ENCODE measurements at places on chromosomes 1 and 21.
A peak's percentile ranks its signal among the peaks of the same experiment; 100 is the strongest.

- DNase-seq, result no peak
Observed at GRCh38 chr1:172605641-172606040, 53.3 kb upstream of the FASLG start.

DNA sequence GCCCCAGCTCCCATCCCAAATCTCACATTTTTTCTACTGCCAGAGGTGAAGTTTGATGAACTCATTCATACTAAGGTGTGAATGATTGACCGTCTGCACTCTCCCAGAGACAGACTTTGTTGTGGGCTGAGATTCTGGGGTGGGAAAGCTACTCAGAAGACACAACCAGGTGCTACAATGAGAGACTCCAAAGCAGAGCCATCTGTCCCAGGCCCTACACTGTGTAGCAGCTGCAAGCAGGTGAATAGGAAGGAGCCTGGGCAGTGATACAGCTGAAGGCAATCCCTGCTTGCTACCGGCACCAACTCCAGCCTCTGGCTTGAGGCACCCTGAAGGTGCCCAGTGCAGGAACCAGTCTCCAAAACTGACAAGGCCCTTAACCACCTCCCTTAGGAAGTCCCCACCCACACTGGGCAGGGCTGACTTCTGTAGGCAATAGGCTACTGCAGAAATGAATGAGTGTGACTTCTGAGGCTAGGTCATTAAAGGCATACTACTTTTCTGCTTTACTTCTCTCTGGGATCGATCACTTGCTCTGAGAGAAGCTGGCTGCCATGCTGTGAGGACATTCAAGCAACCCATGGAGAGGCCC lies 79.7 kb upstream of the RUNX3 start:
- DNase-seq, result no peak

DNA sequence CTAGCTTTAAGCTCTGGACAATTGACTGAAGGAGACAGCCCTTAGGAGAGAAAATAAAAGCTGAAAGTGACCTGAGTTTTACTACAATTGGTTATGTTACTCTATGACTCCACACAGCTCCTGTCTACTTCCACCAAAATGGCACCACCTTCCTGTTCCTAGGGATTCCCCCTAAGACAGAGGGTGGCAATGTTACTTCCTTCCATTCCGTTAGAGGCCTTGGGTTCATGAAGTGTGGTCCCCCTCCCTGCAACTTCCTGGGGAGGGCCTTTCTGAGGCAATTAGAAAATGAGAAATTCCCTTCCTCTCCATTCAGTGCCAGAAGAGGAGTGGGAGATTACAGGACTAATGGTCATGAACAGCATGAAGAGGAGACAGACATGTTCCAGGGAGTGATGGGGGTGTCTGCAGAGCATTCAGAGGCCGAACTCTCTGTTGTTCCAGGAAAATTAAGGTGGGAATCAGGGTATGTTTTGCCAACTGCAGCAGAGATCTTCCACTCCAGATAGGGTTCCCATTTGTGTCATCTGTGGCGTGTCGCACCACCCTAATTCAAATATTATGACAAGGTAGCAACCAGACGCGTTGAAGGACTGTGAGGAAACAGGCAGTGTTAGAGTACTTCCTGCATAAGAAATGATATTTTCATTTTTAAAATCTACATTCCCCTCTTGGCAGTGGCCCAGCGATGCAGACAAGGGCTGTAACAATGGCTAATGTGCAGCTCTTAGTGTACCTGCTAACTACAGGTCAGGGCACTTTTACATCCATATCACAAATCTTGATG lies 53.1 kb upstream of the TRIM67 start:
- no peak for DNase-seq

DNA sequence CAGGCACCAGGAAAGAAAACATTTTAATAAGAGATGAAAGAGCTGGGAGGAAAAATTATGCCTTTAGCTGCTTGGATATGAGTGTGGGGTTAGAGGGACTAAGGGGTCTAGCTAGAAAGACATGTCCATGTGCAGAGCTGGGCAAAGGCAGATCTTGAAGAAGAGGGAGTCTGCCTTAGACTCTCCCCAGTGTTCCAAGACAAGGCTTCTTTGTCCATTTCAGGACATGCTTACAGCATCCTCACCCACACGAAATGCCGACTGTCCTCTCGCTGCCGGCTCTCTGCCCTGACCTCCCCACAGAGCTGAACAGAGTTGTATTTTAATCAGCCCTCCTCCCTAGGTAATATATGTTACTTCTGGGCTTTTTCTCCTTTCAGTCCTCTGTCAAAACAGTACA lies 100.7 kb upstream of the ATP1B1 start:
- DNase-seq, result no peak

DNA sequence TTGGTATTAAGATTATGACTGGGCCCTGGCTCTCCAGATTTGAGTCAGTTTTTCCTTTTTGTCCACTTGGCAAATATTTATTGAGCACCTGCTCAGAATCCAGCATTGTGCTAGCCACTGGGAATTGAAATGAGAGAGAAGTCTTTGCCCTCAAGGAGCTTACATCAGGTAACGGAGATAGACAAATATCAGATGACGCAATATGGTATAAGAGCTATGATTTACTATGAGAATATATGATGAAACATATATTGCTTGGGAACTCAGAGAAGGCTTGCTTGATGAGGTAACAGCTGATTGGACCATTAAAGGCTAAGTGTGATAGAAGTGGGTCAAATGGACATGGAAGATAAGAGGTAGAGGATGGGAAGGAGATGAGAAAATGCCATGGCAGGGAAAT lies 41.0 kb upstream of the GPR88 start:
- DNase-seq, result no peak

GRCh38 chr1:173426057-173426456 lies 51.1 kb upstream of the PRDX6 start:
- DNase-seq, result no peak

GRCh38 chr1:232657426-232658005 lies 27.6 kb upstream of the SIPA1L2 start:
- peak; percentile 6 for DNase-seq

GRCh38 chr21:41112740-41113692 lies 54.9 kb upstream of the BACE2 start:
- peak; percentile 98 for DNase-seq

- no peak for DNase-seq
Observed at GRCh38 chr1:226915672-226915995, 24.5 kb upstream of the COQ8A start.

DNA sequence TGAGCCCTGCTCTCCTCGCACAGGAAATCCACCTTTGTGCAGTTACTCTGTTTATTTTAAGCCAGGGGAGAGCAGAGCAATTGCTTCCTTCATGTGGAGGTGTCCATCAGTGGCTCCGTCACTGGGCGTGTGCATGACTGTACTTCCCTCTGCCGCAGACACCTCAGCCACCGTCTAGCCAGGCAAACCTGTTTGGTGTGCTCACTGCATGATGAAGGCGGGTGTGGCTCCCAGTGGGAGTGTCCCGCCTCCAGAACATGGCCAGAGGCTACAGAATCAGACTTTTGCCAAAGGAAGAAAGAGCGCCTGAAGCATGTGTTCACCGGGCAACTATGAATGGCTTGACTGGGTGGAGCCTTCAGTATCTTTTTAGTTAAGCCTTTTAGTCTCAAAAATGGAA lies 26.1 kb upstream of the LAMC2 start:
- no peak for DNase-seq

DNA sequence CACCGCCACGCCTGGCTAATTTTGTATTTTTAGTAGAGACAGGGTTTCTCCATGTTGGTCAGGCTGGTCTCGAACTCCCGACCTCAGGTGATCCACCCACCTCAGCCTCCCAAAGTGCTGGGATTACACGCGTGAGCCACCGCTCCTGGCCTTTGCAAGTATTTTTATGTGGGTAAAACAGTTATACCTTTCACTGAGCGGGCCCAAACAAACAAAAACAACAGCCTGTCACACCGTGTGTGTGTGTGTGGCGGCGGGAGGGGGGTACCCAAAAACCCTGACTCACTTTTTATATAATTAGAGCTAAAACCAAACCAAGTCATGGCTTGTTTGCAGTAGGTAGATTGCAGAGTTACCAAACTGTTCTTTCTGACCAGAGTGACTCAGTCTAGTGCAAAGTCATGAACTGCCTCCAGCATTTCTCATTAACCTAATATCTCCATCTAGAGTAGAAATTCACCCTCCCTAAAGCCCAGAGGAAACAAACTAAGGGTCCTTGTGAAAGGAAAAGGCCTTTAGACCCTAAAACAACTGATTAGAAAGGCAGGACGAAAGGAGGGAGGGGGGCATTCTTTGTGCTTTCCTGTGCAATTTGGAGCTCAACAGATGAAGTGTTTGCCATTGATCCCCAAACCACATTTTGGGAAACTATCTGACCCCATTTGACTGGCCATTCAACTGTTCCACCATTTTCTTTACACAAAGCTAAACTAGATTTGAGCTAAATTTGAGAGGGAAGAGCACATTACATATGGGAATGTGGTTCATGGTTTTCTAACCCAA lies 181.0 kb downstream of the DHRS3 start:
- DNase-seq, result peak; percentile 68

DNA sequence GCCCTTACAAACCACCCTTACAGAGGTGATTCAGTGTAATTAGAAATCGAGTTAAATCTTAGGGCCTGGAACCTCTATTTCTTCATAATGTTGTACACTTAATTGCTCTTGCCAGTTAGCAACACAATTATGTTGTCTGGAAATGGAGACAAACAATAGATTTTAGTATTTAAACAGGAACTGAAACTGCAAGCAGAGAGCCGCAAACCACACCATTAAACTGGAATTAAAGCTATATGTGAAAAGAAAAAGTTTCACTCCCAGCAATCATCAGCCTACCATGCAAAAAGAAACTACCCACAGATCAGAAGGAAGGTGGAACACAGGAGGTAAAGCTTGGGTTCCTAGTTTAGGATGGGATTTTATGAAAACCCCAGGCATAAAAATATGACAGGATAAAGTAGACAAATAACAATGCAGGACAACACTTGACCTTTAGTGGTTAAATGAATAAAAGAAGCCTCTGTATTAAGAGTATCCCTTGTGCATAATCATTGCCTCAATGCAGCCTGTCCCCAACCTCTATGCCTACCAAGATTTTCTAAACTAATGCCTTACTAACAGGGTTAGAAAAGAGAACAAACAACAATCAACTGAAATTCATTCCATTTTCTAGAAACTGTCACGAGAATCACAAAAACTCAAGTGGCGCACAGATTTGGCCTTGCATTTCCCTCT lies 304.3 kb upstream of the ESRRG start:
- no peak for DNase-seq

DNA sequence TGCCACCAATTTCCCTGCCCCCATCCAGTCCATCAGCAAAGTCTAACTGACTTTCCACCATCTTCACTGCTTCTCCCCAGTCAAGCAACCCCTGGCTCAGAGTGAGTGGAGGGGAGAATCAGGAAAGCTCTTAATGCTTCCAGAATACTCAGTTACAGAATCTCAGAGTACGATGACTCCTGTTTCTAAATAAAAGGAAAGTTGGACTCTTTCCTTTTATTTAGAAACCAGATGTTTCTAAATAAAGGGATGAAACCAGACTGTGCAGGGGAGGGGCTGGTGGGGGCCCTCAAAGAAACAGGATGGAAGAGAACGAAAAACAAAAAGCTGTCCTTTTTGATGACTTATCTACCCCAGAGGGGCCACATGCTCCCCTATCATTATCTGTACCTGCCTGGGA lies 85.2 kb upstream of the PPM1J start:
- no peak for DNase-seq

GRCh38 chr21:41612674-41613532 lies 104.9 kb upstream of the TMPRSS2 start:
- DNase-seq, result peak; percentile 100

DNA sequence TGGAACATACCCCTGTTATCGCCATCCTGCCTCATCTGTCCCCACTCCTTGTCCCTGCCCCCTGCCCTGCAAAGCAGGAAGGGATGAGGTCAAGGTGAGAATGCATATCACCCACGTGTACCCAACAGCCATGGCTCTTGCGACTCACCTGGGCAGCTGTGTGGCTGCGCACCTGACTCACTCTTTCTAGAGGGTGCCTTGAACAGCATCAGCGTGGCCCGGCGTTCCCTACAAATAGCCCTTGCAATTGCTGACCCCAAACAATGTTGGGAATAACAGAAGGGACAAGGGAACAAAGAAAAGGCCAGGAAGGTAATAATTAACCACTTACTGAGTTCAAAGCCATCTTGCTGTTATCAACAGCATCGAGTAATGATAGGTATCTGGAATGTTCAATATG lies 10.2 kb downstream of the TMPRSS2 start:
- no peak for DNase-seq

GRCh38 chr21:17818186-17819113 lies 706 bp downstream of the C21orf91 start:
- DNase-seq, result peak; percentile 20

DNA sequence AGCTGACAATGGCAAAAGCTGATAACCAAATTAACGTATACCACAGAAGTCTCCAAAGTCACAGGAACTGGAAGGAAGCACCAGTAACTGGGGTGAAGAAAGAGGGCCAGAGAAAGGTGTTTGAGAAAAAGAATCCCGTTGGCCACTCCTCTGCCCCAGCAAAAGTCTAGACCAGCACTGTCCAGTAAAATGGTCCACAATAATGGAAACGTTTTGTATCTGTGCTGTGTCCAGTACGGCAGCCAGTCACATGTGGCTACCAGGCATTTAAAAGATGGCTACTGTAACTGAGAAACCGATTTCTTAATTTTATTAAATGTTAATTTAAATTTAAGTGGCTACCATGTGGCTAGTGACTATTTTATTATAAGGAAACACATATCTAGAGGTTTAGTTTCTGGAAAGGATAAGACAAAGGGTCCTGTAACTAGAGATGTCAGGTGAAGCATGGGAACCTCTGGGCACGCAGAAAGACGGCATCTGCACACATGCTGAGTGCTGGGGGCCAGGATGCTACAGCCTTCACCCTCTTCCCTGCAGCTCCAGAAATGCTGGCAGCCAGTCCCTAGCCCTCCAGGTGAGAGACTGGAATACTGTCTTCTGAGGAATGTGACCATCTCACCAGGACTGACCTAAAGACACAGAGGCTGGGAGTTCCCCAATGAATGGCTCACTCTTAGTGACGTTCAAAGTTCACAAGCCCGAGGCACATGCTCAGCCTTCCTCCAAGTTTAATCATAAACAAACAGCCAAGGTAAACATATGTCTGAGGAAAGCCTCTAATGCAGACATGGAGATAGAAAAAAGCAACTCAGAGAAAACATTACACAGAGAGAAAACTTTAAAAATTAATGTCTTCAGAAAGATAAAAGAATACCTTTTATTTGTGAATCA lies 50.7 kb downstream of the JAK1 start:
- DNase-seq, result peak; percentile 29

DNA sequence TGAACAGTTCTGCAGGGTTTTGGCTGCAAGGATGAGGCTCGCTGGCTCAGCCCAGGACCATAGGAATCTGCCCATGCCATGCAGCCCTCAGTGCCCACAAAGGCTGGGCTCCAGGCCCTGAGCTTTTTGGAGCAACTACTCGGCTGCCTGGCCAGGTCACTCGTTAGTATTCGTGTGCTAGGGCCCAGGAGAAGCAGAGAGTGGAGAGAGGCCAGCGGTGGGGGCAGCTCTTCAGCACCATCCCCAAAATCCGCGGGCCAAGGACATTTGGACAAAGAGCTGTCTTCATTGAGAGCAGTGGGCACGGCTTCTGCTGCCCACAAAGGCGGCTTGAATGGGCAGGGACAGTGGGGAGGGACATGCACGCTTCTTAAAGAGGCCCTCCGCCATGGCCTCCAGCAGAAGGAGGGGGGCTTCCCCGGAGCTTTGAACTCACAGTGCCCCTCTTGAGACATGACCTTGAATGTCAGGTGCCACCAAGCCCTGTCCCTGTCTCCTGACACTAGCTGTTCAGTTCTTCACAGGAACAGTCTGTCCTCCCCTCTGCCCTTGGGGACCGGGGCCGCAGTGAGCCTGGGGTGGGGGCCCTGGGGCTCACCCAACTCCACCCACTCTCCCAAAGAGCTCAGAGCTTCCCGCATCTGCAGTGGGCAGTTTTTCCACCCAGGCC lies 106.1 kb upstream of the ARHGEF16 start:
- DNase-seq, result no peak

GRCh38 chr21:29114765-29115500 lies 15.5 kb upstream of the MAP3K7CL start:
- peak; percentile 60 for DNase-seq

All from AG10803 (cell line).